SIG-M5 (cell line): ENCODE measurements at places on chromosomes 13 and 19.

GRCh38 chr13:71906448-71906847, 39.4 kb upstream of the DACH1 start:
- no peak for DNase-seq

GRCh38 chr13:58500938-58501337, 869.4 kb downstream of the PCDH17 start:
- DNase-seq = no peak

DNA sequence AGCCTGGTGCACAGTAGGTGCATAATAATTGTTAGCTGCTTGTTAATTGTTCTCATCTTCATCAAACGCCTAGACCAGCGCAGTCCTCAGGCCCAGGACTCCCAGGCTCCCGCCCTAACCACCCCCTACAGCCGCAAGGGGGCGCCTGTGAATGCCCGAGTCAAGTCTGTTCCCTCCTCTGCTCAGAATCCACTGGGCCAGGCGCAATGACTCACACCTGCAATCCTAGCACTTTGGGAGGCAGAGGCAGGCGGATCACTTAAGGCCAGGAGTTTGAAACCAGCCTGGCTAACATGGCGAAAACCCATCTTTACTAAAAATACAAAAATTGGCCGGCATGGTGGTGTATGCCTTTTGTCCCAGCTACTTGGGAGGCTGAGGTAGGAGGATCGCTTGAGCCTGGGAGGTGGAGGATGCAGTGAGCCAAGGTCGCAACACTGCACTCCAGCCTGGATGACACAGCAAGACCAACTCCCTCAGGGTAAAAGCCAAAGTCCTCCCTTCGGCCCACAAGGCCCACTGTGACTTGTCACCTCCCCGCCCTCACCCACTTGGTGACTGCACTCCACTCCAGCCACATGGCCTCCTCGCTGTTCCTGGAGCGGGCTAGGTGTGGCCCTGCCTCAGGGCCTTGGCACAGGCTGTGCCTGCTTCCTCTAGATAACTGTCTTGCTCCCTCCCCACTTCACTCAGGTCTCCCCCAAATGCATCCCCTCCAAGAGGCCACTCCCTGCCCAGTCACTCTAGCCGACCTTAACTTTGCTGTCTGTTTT, 9.1 kb downstream of the ZNF653 start:
- no peak for DNase-seq

GRCh38 chr19:46574533-46574932, 26.6 kb upstream of the CALM3 start:
- DNase-seq = no peak

DNA sequence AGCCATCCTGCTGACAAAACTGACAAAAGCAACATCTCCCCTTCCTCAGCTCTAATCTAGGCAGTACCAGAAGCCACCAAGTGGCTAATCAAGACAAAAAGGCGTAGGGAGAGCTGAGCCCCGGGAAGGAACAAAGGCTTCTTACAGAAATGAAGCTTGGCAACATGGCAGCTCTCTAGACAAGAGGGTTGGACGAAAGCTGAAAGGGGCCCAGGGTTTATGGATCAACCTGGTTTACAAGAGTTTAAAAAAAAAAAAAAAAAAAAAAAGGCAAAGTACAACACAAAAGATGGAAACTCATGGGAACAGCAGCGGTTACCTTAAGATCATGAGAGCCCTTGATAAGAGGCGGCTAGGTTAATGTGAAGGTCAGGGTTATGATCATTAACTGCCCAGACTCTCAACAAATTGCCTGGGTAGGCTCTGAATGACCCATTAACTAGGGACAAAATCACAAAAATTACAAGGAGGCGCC, 14.0 kb downstream of the ZC3H4 start:
- DNase-seq = no peak

DNA sequence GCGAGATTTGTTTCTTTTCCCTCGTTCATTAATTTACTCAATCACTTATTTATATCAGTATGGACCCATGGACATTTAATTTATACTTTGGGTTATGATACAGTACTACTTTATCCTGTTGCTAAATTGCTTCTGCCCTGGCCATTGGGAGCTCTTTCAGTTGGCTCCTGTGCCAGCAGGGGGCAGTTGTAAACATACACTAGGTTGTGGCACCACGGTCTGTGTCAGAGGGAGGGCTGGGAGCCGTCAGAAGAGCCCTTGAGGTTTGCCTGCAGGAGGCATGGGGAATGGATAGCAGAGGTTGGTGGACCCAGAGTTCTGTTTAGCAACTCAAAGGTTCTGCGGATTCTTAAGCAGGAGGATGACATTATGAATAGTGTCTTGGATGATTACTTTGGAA, 94.3 kb downstream of the ERCC5 start:
- no peak for DNase-seq

- DNase-seq = no peak
These were observed 1.4 kb upstream of the CCDC97 start for GRCh38 chr19:41308450-41309179.

- DNase-seq = no peak
These were observed 180.4 kb downstream of the LIG4 start for GRCh38 chr13:108034909-108035410.

DNA sequence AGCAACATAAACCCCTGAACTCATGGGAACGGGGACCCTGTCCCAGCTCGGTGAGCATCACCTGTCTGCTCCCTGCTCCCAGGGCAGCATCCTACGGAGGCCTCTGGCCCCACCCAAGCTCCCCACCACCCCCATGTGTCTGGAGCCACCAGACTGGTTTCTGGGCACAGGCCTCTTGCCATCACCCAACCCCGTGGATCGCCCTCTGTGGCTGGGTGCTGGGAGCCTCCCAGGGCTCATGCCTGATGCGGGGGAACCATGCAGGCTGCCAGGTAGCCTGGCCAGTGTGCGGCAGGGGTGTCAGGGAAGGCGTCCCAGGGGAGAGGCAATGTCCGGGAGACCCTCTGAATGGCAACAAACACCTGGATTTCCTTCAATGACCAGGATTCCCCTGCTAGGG, 2.7 kb downstream of the MICOS13 start:
- no peak for DNase-seq

- DNase-seq = no peak
These were observed 46.2 kb downstream of the DCT start for GRCh38 chr13:94433055-94433961.

DNA sequence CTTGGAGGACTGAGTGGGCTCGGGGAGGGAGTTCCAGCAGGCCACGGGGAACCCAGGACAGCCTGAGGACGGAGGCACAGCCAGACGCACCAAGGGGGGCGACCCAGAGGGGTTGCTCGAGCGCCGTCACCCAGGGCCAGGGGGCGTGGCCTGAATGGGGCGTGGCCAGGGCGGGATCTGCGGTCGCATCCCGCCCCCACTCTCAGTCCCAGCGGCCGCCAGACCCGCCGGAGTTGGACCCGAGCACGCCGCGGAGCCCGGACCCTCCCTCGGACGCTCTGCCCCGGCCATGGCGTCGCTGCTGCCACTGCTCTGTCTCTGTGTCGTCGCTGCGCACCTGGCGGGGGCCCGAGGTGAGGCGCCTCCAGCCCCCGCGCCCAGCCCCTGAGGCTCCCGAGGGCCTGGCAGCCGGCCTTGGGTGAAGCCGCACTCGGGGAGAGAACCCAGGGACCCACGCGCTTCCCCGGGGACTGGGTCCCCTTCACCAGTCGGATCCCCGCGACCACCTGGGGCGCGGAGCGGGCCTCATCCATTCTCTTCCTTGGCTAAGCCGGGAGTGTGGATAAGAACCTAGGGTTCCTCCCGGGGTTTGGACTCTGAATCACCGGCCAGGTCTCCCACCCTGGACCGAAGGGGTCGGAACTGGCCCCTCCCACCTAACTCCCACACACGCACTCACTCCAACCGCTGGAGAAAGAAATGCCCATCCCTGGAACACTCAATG, at the start of gene CILP2:
Gene CILP2, plus strand, starts transcription at position 205 of the 724 bp plus-strand sequence. Its CDS starts 85 bp downstream, at position 290.
- DNase-seq = no peak

GRCh38 chr19:5313307-5313706, 27.3 kb downstream of the PTPRS start:
- DNase-seq = no peak

- DNase-seq = no peak
These were observed 5.8 kb upstream of the FLT3LG start for GRCh38 chr19:49468199-49468598.

DNA sequence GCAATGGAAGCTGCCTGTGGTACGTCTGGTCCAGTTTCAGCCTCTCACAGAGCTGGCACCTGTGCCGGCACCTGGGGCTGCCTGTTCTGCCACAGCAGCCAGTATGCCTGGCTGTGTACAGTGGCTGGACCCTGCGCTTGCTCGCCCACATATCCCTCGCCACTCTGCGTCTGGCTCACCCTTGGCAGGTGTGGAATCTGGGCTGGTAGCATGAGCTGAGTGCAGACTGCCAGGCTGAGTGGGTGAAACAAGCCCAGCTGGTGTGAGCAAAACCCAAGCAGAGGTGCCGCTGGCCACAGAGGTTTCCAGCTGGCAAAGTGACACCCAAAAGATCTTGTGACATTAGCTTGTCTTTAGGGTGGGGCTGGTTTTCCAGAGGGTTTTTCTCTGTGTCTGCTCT, 80.7 kb downstream of the ING1 start:
- DNase-seq = no peak

DNA sequence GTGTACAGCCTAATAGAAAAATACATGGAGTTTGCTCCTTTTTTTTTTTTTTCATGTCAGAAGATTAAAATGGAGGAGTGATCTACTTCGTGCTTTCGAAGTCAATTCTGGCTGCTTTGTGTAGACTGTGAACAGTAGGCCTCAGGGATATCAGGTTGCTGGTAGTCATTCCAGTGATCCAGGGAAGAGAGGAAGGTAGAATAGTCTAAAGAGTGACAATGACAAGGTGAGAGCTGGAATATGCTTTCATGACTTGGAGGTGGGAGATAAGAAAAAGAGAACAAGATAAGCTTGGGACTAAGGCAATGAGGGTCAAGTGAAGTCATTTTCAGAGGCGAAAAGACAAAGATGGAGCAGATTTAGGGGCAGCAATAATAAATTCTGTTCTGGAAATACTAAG, 111.3 kb upstream of the MIR17HG start:
- no peak for DNase-seq
